NCI-H187 treated with DMSO at 0.1 percent for 48 hours (cell line): ENCODE measurements at places on chromosomes 11 and 22.

GRCh38 chr22:43731988-43732387, 80.1 kb downstream of the EFCAB6 start:
- DNase-seq = no peak

DNA sequence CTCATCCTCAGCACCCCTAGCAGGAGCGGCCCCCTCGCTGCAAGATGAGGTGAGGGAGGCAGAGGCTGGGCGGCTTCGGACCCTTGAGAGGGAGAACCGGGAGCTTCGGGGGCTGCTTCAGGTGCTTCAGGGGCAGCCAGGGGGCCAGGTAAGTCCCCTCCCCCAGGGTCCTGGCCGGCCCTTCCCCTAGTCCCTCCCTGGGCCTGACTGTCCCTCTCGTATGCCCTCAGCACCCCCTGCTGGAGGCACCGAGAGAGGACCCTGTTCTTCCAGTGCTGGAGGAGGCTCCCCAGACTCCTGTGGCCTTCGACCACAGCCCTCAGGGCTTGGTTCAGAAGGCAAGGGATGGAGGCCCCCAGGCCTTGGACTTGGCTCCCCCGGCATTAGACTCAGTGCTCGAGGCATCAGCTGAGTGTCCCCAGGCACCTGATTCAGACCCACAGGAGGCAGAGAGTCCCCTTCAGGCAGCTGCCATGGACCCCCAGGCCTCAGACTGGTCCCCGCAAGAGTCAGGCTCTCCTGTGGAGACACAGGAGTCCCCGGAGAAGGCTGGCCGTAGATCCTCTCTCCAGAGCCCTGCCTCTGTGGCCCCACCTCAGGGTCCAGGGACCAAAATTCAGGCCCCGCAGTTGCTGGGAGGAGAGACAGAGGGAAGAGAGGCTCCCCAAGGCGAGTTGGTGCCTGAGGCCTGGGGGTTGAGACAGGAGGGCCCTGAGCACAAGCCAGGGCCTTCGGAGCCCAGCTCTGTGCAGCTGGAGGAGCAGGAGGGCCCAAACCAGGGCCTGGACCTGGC, 4.0 kb downstream of the CCDC88B start:
- DNase-seq = no peak

- DNase-seq = no peak
Measured at GRCh38 chr11:76368490-76368889, 12.4 kb downstream of the THAP12 start.

GRCh38 chr22:49199224-49199623, 628.4 kb downstream of the BRD1 start:
- no peak for DNase-seq

DNA sequence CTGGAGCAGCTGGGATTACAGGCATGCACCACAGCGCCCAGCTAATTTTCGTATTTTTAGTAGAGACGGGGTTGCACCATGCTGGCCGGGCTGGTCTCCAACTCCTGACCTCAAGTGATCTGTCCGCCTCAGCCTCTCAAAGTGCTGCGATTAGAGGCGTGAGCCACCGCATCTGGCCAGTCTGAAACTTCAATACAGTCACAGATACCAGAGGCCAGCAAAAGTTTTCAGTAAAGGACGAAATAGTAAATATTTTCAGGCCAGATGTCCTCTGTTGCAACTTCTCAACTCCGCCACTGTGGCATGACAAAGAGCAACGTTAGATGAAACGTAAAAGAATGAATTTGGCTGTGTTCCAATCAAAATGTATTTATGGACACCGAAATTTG, 403.6 kb downstream of the MN1 start:
- DNase-seq = no peak
